CD8-positive, alpha-beta T cell (primary cell): ENCODE measurements at places on chromosomes 6 and 20. TPM values are rescaled to one million over a fixed set of nuclear protein-coding genes. Genes with fewer than 3 reads are reported as not detected.

Gene PTGIS
- not detected for total RNA-seq

Gene TCP11
- total RNA-seq: not detected

Gene UST
- total RNA-seq: 0.90 TPM

Gene RUNX2
- 13.8 TPM for total RNA-seq

Gene TENT5A
- 7.7 TPM for total RNA-seq

- DNase-seq: no peak
These were observed 270.1 kb upstream of the ARID1B start for GRCh38 chr6:156507106-156507505.

DNA sequence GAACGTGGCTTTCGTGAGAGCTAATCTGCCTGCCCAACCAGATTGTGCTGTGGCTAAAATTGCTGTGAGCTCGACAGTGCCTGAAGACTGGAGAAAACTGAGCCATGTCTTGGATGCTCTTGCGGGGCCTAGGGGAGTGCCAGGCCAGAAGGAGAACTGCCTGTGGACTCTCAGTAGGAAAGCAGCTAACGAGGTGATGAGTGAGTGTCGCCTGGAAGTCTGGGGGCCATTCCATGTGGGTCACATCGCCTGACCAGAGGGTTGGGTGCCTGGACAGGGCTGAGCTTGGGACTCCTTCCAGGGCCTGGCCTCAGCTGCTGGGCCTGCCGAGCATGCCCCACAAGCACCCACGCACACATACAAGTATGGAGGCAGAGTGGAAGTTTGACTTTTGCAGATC lies 166.5 kb downstream of the VEGFA start:
- no peak for DNase-seq
